ENCODE measurements at places on chromosomes 4 and X. TPM values are rescaled to one million over a fixed set of nuclear protein-coding genes. Genes with fewer than 3 reads are reported as not detected.

GRCh38 chr4:109368661-109369060, 65.0 kb upstream of the SEC24B start:
- H3K4me3 ChIP-seq, result no peak overlapping the region
- DNase-seq, result no peak
- no peak overlapping the region for H3K27ac ChIP-seq
- no peaks in the 10 kb centered on the region for H3K4me1 ChIP-seq

The GSX2 gene
- not detected for total RNA-seq

DNA sequence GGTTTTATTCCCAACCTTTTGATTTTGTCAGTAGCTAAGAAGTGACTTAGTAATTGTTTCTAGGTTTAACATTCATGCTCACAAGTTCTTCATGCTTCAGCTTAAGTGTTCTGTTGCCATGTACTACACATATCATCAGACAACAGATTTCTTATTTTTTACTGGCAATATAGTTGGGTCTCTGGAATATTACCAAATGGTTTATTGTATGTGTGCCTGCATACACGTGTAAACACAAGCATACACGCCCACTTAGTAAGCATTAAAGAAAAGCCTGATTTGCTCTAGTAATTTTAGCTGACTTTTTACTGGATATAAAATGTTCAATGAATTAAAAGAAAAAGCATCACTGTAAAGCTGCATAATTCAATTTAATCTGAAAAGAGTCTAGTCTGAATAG, 199.8 kb downstream of the CAMK2D start:
- no peak overlapping the region for H3K4me3 ChIP-seq
- DNase-seq, result no peak
- no peak overlapping the region for H3K27ac ChIP-seq
- no peaks in the 10 kb centered on the region for H3K27me3 ChIP-seq
- peaks cover under 1% of the 10 kb centered on the region for H3K4me1 ChIP-seq
- no peaks in the 10 kb centered on the region for H3K36me3 ChIP-seq

- DNase-seq, result peak; percentile 68
- peak overlapping the region; percentile 81 for H3K4me3 ChIP-seq
- no peaks in the 10 kb centered on the region for H3K27me3 ChIP-seq
- peaks cover 62% of the 10 kb centered on the region for H3K4me1 ChIP-seq
- peak overlapping the region; percentile 98 for H3K27ac ChIP-seq
These were observed 73.0 kb downstream of the AFF1 start for GRCh38 chr4:87007528-87008446.

DNA sequence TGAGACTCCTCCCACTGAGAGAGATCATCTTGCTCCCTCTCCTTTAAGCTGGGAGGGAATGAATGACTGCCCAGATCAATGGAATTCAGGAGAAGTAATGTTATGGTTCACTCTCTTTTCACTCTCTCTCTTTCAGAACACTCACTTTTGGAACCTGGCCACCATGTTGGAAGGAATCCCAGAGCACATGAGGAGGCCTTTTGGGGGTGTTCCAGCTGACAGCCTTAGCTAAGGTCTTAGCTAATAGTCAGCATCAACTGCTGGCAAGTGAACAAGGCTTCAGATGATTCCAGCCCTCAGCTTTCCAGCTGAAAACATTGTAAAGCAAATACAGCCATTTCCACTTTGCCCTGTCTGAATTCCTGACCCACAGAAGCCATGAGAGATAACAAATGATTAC, 124.0 kb upstream of the CLNK start:
- H3K4me3 ChIP-seq, result no peak overlapping the region
- H3K36me3 ChIP-seq, result no peaks in the 10 kb centered on the region
- H3K4me1 ChIP-seq, result no peaks in the 10 kb centered on the region
- no peak overlapping the region for H3K27ac ChIP-seq
- no peaks in the 10 kb centered on the region for H3K27me3 ChIP-seq

- peaks cover 11% of the 10 kb centered on the region for H3K4me1 ChIP-seq
- no peaks in the 10 kb centered on the region for H3K36me3 ChIP-seq
- no peak for DNase-seq
- H3K27me3 ChIP-seq, result no peaks in the 10 kb centered on the region
- H3K4me3 ChIP-seq, result no peak overlapping the region
- H3K27ac ChIP-seq, result no peak overlapping the region
These were observed 203.1 kb downstream of the LARP7 start for GRCh38 chr4:112840061-112840460.

DNA sequence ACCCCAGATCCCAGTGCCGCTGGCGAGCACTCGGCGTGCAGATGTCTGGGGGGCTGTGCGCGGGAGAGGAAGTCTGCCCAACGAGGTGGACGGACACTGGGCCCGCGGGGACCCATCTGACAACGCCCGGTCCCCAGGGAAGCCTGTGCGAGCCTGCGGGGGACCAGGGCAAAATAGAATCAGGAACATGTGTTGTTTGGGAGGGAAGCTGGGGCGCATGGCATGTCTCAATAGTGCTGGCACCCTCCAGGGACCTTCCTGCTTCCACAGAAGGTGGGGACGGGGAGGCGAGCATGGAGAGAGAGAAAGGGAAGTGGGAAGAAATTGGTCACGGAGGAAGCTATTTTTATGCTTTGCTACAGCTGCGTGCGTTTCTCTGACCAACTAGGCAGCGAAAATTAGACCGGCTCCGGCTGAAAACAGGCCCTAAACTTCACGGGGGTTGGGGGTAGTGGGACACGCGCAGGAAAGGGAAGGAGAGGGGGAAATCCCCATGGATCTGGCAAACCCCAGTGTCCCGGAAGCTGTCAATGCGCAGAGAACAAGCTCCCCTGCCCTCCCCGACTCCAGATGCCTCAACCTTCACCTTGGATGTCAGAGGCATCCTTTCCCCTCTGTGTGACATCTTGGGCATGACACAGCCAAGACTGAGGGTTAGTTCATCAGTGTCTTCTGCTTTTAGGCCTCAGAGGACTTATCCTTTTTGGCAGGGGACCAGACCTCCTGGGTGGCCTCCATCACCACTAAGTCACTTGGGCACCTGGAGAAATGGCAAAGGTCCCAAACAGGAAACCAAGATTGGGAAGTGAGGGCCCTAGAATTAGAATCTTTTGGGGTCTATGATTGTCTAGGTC, 169.8 kb upstream of the BCOR start:
- peak overlapping the region; percentile 34 for H3K4me3 ChIP-seq
- DNase-seq, result no peak
- H3K27ac ChIP-seq, result peak overlapping the region; percentile 83
- H3K36me3 ChIP-seq, result no peaks in the 10 kb centered on the region
- H3K27me3 ChIP-seq, result no peaks in the 10 kb centered on the region

GRCh38 chr4:151808120-151808529, 47.3 kb upstream of the GATB start:
- H3K36me3 ChIP-seq, result no peaks in the 10 kb centered on the region
- H3K4me1 ChIP-seq, result no peaks in the 10 kb centered on the region
- no peaks in the 10 kb centered on the region for H3K27me3 ChIP-seq
- peak; percentile 18 for DNase-seq

The TAF7L gene
- not detected for total RNA-seq

DNA sequence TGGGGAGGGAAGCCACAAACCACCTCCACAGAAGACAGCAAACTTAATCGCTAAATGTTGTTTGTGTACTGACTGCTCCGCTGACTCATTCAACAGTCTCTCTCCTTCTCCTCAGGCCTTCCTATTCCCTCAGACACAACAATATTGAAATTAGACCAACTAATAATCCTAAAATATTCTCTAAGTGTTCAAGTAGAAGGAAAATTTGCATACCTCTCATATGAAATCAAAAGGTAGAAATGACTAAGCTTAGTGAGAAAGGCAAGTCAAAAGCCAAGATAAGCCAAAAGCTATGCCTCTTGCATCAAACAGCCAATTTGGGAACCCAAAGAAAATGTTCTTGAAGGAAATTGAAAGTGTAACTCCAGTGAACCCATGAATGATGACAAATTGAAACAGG, 75.7 kb upstream of the ARHGAP24 start:
- no peak overlapping the region for H3K4me3 ChIP-seq
- DNase-seq, result no peak
- peaks cover 28% of the 10 kb centered on the region for H3K4me1 ChIP-seq
- H3K36me3 ChIP-seq, result no peaks in the 10 kb centered on the region

The SHROOM3 gene
- 33.3 TPM for total RNA-seq

- no peaks in the 10 kb centered on the region for H3K4me1 ChIP-seq
- no peaks in the 10 kb centered on the region for H3K36me3 ChIP-seq
- DNase-seq, result no peak
- H3K4me3 ChIP-seq, result no peak overlapping the region
- H3K27ac ChIP-seq, result no peak overlapping the region
These were observed 14.5 kb upstream of the DACH2 start for GRCh38 chrX:86133761-86134160.

GRCh38 chr4:138894011-138894410, 121.6 kb upstream of the NOCT start:
- no peak overlapping the region for H3K4me3 ChIP-seq
- no peak overlapping the region for H3K27ac ChIP-seq
- no peaks in the 10 kb centered on the region for H3K4me1 ChIP-seq
- no peaks in the 10 kb centered on the region for H3K36me3 ChIP-seq
- DNase-seq, result no peak
- no peaks in the 10 kb centered on the region for H3K27me3 ChIP-seq

The HAND2 gene
- total RNA-seq, result 196 TPM

DNA sequence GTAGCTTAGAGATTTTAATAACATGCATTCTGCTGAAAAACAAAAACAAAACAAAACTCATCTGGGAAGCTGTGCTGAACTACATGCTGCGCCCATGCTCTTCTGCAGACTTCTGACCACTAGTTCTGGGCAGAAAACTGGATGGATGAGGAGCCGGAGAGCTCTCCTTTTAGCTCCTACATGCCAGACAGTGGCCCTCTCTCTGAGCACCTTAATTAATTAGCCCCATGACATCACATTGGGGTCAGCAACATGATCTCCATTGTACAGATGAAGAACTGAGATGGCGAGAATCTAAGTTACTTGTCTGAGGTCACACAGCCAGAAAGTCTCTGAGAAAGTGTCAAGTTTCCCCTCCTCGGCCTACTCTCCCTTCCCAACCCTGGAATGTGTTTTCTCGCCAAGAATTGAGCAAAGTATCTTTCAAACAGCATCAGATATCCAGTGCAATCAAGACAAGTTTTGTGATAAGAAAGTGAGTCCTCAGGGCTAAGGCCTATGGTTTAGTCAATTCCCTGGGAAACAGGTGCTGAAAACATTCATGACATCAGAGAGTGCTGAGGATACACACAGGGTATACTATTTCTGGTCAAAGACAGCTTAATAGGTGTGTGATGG, 21.6 kb downstream of the SCD5 start:
- H3K4me1 ChIP-seq, result no peaks in the 10 kb centered on the region
- H3K27ac ChIP-seq, result no peak overlapping the region
- H3K4me3 ChIP-seq, result no peak overlapping the region
- DNase-seq, result no peak
- H3K36me3 ChIP-seq, result no peaks in the 10 kb centered on the region
- no peaks in the 10 kb centered on the region for H3K27me3 ChIP-seq

- peak overlapping the region; percentile 56 for H3K27ac ChIP-seq
- H3K4me1 ChIP-seq, result no peaks in the 10 kb centered on the region
- H3K4me3 ChIP-seq, result peak overlapping the region; percentile 49
- H3K36me3 ChIP-seq, result no peaks in the 10 kb centered on the region
- no peaks in the 10 kb centered on the region for H3K27me3 ChIP-seq
These were observed 32.0 kb upstream of the MGST2 start for GRCh38 chr4:139633661-139634060.

GRCh38 chr4:38125816-38126215, 165.6 kb downstream of the PTTG2 start:
- peaks cover 9% of the 10 kb centered on the region for H3K4me1 ChIP-seq
- DNase-seq, result no peak
- no peaks in the 10 kb centered on the region for H3K27me3 ChIP-seq

GRCh38 chr4:78799551-78800495, 23.7 kb downstream of the BMP2K start:
- no peak overlapping the region for H3K4me3 ChIP-seq
- no peak overlapping the region for H3K27ac ChIP-seq
- H3K4me1 ChIP-seq, result no peaks in the 10 kb centered on the region
- DNase-seq, result no peak
- no peaks in the 10 kb centered on the region for H3K27me3 ChIP-seq
- no peaks in the 10 kb centered on the region for H3K36me3 ChIP-seq

DNA sequence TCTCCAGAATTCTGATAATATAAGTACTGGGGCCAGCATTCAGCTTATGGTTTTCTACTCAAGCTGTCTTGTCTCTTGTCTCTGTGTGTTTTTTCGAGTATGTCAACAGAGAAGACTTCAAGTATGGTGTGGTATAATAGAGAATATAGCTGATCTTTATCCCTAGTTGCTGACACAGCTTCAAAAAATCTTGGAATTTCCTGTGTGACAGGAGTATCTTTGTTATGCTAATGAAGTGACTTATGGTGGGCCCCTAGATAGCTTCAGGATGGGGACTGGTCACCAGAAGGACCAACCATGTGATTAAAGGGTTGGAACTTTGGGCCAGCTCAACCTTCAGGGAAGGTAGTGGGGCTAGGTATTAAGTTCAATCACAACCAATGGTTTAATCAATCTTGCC, 2.9 kb downstream of the GPRASP3 start:
- H3K27ac ChIP-seq, result no peak overlapping the region
- no peaks in the 10 kb centered on the region for H3K36me3 ChIP-seq
- no peak overlapping the region for H3K4me3 ChIP-seq
- no peaks in the 10 kb centered on the region for H3K4me1 ChIP-seq
- DNase-seq, result no peak

DNA sequence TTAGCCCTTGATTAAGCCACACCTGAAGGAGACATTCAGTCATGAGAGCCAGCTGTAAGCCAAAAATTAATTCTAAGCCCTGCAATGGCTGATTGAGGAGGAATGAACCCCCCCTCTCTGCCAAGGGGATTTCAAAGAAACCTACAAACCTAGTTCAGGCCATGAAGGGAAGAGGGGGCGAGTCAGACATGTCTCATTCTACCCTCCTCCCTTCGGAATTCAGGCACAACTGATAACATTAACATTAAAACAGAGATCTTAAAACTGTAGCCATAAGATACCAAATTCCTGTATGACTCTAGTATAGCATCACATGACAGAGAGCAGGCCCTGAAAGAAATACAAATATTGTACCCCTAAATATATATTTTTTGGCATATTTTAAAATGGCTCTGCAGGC, 40.4 kb upstream of the AFAP1 start:
- no peak overlapping the region for H3K4me3 ChIP-seq
- H3K27me3 ChIP-seq, result no peaks in the 10 kb centered on the region
- H3K27ac ChIP-seq, result no peak overlapping the region
- peaks cover 13% of the 10 kb centered on the region for H3K4me1 ChIP-seq
- no peak for DNase-seq

DNA sequence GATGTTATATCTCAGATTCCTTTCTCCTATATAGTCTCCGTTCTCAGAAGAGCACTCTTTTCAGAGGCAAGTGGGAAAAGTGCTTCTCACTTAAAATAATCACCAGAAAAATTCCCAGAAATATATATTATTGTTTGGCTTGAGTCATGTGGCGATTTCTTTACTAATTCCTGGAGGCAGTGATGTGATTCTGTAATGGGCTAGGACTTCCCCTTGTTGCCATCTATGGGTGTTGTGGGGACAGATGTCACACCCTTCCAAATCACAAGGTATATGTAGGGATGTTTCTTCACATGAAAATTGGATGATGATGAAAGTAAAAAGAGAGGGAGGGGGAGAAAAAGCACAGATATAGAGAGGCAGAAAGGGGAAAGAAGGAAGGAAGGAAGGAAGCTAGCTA, 553.4 kb downstream of the PPP4R3C start:
- no peak for DNase-seq
- no peak overlapping the region for H3K27ac ChIP-seq
- no peaks in the 10 kb centered on the region for H3K4me1 ChIP-seq
- H3K36me3 ChIP-seq, result no peaks in the 10 kb centered on the region
- H3K27me3 ChIP-seq, result no peaks in the 10 kb centered on the region

- H3K27ac ChIP-seq, result no peak overlapping the region
- H3K4me3 ChIP-seq, result no peak overlapping the region
- H3K36me3 ChIP-seq, result no peaks in the 10 kb centered on the region
- no peaks in the 10 kb centered on the region for H3K27me3 ChIP-seq
- no peaks in the 10 kb centered on the region for H3K4me1 ChIP-seq
These were observed 85.2 kb downstream of the PRRG1 start for GRCh38 chrX:37434362-37434761.

The SYNPO2 gene
- 303 TPM for total RNA-seq

All from heart right ventricle (tissue), 16 donors.